Activated T-helper 1 cell treated with anti-CD3 and anti-CD28 coated beads, Interleukin-2, amount 50 U/mL, for 16 hours (primary cell): ENCODE measurements at places on chromosomes 7 and 10.

GRCh38 chr7:113774182-113774807 lies 144.5 kb downstream of the PPP1R3A start:
- DNase-seq, result no peak

DNA sequence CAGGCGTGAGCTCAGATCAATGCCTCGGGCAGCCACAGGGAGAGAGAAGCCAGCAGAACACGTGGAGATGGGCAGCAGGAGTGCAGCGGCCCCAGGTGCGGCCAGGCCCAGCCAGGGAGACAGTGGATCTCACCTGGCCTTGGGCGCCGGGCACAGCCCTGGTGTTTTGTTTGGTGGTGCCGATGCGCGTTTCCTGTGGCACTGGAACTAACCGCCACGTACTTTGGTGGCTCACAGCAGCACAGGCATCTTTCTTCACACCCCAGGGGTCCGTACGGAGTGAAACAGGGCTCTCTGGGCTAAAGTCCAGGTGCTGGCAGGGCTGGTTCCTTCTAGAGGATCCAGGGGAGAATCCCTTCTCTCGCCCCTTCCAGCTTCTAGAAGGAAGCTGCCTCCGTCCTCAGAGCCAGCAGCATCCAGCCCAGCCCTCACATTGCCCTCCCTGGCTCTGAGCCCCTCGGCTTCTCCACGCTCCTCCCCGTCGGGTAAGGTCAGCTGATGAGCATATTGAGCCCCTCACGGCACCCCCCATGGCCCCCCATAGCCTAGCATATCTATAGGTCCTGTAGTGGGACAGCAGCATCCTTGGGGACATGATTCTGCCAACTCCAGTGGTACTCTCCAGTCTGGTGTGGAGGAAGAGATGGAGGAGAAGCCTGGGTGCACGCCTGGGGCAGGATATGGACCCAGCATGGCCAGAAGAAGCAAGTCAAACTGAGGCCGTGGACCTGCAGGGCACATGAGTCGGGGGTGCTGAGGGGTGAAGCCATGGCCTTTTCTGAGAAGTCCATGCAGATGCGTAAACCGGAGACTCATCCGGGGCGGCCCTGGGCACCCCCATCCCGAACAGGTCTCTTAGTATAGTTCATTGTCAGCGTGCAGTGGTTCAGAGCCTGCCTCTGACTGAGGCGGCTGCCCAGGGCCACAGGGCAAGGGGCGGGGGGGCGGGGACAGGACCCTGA lies 43.4 kb upstream of the PPP2R2D start:
- DNase-seq, result no peak

DNA sequence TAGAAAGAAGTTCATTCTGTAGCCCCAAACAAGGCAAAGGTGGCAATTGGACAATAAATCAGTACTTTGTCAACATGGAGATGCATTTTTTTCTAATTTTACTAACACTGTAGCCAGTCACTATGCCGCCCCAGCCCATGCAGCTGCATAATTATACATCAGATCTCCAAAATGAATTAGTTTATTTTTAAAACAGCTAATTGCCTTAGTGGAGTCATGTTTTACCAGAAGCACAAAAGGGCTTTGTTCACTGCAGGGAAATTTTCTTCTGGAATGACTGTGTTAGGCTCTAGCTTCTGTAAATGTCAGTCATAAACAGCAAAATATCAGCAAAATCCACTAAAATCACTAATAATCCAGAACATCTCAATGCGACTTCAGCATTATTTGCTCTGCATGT lies 20.1 kb upstream of the HDAC9 start:
- no peak for DNase-seq

DNA sequence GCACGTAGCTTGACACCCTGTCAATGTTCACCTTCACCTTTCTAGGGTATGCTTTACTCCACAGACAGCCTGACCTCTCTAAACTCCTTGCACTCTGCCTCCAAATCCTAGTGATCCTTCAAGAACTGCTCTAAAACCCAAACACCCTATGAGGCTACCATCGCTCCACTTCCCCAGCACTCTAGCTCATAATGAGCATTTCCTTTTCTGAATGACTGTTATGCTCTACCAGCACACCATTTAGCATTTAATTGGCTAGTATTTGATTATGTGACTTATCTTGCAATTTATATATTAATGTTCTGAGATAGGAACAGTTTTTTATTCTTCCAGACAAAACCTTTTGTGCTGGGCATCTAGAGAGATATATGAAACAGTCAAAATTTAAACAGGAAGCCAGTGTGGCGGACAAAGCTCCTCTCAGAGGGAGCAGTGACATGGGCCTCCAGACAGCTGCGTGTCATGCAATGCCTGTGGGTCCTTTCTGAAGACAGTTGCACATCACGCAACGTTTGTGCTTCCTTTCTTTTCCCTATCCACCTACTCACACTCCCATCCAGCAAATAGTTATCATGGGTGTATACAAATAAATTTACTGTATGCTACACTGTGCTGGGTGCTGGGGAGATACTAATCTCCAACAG lies 86.3 kb downstream of the ALOX5 start:
- DNase-seq, result no peak

DNA sequence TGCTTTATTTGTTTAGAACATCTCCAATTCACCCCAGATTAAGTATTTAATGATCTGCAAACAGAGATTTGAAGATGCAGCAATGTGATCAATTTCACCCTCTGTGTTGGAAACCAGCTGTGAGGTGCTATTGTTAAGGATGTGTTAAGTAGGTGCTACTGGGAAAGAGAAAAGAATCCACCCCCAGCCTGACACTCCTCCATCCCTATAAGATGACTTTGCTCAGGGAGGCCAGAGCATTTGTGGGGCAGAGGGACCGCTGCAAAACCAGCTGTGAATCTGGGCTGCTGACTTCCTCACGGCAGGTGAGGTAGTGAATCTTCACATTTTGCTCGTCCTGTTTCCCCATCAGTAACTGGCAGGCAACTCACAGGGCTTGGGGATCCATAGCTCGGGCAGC lies 297.5 kb downstream of the GFRA1 start:
- DNase-seq, result no peak

DNA sequence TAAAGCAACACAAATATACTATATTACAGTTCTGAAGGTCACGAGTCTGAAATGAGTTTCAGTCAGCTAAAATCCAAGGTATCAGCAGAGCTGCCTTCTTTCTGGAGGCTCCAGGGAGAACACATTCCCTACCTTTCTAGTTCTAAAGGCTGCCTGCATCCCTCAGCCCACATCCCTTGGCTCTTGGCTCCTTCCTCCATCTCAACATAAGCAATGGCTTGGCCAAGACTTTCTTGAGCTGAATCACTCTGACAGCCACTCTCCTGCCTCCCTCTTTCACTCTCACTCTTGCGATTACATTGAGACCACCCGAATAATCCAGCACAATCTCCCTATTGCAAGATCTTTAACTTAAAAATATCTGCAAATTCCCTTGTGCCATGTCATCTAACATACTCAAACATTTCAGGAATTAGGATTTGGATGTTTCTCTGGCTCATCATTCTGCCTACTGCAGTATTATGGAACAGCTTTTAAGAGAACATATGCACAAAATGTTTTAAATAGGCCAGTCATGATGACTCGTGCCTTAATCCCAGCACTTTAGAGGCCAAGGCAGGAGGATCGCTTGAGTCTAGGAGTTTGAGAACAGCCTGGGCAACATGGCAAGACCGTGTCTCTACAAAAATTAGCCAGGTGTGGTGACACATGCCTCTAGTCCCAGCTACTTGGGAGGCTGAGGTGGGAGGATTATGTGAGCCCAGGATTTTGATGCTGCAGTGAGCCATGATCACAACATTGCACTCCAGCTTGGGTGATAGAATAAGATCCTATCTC lies 144.2 kb upstream of the VSTM2A start:
- DNase-seq, result no peak

- DNase-seq, result no peak
Observed at GRCh38 chr10:13115832-13116803, 16.2 kb downstream of the OPTN start.
